ENCODE measurements at places on chromosomes 11 and 22.
A peak's percentile ranks its signal among the peaks of the same experiment; 100 is the strongest.

DNA sequence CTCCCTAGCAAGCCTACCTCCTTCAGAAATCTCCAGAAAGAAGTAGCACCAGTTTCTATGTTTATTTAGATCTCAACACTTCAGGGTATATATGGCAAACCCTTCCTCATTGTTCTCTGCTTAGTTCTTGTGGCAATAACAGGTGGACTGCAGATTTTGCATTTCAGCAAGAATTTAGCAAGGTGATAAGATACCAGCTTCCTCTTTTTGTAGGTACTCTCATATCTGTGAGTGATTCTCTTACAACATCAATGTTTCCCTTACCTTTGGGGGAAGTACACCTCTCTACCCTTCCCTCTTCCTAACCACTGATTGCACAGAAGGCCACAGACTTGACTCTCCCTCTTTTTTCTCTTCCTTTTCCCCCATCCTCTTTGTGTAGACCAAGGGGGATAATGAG, 230.9 kb upstream of the SESN3 start:
- DNase-seq: no peak

- DNase-seq: no peak
These were observed 74.7 kb downstream of the KCNQ1 start for GRCh38 chr11:2519517-2519861.

DNA sequence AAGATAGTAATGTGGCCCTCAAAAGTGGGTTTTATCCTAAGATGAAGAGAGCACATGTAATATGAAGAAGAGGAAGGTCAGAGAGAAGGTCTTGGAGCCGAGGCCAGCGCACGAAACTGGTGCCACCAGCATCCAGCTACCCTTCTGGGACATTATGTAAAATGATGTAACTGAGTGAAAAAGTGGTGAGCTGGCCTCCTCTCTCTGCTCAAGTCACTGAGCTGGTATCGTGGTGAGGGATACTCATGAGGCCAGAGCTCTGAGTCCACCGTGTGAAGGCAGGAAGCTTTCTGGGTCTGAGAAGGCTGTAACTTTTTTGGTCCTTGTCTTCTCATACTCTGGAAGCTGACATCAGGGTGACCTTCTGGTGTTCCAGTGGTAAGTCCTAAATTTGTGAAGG, 25.1 kb downstream of the RNF185 start:
- DNase-seq: no peak

DNA sequence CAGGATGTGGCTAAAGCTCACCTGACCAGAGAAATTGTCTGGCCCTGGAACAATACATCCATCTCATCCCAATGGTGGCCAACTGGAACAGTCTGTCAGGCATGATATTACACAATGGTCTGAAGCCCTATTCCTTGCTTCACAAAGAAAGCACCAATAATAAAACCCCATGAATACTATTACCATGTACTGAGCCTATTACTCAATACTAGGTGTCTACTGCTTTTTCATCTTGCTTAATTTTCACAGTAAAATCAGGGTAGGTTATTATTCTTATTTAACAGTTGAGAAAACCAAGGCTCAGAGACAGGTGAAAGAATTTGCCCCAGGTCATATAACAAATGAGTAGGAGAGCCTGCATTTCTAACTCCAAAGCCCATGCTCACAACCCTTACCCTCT, 68.9 kb upstream of the CAPRIN1 start:
- DNase-seq: no peak

GRCh38 chr22:48729499-48730171, 1098.0 kb downstream of the BRD1 start:
- no peak for DNase-seq

DNA sequence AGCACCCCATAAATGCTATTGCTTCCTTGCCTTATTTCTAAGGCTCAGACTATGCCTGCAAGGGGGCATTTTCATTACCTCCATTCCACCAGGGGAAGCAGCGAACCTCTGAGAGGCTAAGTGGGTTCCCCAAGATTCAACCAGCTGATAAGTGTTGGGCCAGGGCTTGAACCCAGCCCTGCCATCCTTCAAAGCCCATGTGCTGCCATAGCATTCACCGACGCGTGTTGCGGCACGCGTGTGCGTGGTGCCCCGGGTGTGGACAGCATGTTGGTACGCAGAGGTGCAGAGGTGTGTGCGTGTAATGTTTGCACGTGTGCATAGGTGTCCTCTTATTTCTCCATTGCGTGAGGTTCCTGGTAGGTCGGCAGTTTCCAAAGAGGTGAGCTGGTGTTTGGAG, 66.0 kb upstream of the PPARA start:
- no peak for DNase-seq

- DNase-seq: no peak
These were observed 2.5 kb upstream of the SMARCB1 start for GRCh38 chr22:23784215-23784732.

- no peak for DNase-seq
These were observed 24.2 kb upstream of the YAP1 start for GRCh38 chr11:102085864-102086551.

- no peak for DNase-seq
These were observed 15.2 kb downstream of the SHISAL1 start for GRCh38 chr22:44297470-44298061.

DNA sequence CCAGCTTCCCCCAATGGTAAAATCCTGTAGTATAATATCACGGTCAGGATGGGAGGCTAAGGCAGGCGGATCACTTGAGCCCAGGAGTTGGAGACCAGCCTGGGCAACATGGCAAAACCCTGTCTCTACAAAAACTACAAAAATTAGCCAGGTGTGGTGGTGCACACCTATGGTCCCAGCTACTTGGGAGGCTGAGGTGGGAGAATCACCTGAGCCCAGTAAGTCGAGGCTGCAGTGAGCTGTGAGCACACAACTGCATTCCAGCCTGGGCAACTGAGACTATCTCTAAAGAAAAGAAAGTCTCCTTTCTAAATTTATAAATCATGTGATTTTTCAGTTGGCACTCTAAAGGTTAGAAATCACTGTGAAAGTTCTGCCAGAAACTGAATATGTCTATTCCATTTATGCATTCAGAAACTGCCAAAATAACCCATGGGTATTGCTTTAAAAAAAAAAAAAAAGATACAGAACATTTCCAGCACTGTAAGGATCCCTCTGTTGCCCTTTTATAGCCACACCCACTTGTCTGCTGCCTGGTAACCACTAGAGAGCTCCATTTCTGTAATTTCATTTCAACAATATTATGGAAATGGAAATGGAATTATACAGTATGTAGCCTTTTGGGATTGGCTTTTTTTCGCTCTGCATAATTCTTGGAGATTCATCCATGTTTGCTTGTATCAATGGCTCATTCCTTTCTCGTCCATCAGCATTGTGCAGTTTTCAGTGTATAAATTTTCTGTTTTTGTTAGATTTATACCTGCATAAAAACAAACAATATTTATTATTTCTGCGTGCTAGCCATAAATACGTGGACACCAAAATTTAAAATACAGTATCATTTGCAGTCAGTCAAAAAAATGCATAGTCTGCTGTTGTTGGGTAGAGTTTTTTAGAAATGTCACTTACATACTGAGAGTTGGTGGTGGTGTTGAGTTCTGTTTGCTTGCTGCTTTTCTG, 9.4 kb downstream of the CDC45 start:
- DNase-seq: no peak

GRCh38 chr22:27220339-27220738, 563.0 kb downstream of the MIAT start:
- peak; percentile 68 for DNase-seq

GRCh38 chr11:119886667-119887230, 157.7 kb upstream of the NECTIN1 start:
- no peak for DNase-seq

- no peak for DNase-seq
These were observed 12.6 kb upstream of the AHNAK start for GRCh38 chr11:62559204-62559603.

- DNase-seq: no peak
These were observed 18.6 kb downstream of the ASCC2 start for GRCh38 chr22:29819501-29819900.

GRCh38 chr22:43004362-43005035, 10.4 kb downstream of the PACSIN2 start:
- DNase-seq: peak; percentile 36

DNA sequence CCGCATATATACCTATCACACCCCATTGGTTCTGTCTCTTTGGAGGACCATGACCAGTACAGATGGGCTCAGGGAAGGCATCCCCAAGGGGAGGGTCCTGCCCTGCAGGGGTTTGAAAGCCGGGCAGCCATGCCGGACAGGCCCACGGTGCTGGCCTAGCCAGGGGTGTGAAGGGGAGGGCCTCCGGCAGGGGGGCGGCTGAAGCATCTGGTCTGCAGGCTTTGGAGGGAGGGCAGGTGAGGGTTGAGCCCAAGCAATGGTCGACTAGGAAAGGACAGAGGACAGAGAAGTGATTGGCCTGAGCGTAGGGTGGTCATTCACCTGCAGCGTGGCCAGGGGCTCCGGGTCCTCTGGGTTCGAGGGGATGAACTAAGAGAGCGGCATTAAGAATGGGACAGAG, 11.2 kb upstream of the CTSD start:
- no peak for DNase-seq

GRCh38 chr22:43483266-43483665, 71.5 kb downstream of the MPPED1 start:
- no peak for DNase-seq

- no peak for DNase-seq
These were observed 14.2 kb downstream of the ZBTB44 start for GRCh38 chr11:130300567-130300966.

DNA sequence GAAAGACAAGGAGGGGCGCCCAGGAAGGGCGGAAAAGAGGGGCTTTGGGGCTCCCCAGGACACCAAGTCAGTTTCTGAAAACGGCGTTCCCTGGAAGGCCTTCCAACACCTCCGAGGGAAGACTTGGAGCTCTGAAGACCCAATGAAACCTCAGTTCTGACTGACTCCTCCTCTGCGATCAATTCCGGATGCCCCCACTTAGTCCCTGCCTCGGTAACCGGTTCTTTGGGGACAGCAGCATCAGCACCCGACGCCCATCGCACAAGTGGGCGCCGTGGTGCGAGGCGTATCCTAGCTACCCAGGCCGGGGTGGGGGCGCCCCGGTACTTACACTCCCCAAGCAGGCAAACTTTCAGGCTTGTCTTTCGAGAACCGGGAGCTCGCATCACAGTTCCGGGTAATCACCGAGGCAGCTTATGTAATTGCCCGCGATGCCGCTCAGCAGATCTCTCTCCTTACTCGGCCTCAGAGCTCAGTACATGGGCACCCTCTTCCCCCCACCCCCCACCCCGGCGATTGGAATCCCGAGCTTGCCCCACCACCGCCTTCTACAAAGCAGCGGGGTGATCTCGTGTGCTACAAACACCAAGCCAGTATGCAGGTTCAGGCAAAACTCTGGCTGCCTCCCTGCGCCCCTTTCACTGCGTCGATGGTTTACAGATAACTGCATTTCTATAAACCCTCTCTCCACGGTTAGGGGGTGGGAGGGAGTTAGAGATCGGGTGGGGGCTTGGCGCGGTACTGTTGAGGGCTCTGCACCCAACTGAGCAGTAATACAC, 2.0 kb downstream of the TENM4 start:
- no peak for DNase-seq

DNA sequence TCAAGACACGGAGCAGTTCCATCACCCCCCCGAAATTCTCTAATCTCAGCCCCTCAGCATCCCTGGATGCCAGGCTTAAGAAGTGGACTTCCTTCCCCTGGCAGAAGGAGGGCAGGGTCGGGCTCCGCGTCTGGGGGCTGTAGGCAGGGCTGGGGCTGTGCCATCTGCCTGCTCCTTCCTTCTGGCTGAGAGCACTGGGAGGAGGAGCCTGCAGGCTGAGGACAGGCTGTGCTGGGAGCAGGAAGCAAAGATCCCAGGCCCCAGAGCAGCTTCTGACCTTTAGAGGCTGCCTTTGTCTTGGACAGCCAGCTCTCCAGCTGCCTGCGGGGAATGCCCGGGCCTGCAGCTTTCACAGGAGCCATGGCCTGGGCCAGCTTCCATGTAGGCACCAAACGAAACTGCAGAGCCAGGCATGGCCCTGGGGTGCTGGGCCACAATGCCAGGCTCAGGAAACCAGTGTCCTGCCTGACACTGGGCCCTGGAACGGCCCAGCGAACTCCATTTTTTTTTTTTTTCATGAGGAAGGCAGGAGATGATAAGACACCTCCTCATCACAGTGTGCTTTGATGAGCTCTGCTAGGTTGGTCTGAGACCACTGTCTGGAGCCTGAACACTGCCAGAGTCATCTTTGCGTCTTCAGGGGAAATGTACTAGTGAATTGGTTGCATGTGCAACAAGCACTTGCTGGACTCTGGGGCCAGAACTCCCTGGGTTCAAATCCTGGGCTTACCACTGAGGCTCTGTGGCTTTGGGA, 67.9 kb downstream of the MCM5 start:
- DNase-seq: no peak

GRCh38 chr11:125317416-125317815, 152.9 kb downstream of the PKNOX2 start:
- DNase-seq: no peak

DNA sequence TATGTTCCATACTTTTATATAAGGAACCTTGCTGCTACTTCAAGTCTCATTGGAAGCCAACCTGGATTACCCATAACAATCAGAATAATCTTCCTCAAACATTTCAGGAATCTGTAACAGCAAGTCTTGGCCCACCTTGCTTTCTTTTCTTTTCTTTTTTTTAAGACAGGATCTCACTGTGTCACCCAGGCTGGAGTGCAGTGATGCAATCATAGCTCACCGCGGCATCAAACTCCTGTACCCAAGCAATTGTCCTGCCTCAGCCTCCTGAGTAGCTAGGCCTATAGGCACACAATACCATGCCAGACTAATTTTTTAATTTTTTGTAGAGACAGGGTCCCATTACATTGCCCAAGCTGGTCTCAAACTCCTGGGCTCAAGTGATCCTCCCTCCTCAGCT, 29.3 kb upstream of the PRDM10 start:
- no peak for DNase-seq

DNA sequence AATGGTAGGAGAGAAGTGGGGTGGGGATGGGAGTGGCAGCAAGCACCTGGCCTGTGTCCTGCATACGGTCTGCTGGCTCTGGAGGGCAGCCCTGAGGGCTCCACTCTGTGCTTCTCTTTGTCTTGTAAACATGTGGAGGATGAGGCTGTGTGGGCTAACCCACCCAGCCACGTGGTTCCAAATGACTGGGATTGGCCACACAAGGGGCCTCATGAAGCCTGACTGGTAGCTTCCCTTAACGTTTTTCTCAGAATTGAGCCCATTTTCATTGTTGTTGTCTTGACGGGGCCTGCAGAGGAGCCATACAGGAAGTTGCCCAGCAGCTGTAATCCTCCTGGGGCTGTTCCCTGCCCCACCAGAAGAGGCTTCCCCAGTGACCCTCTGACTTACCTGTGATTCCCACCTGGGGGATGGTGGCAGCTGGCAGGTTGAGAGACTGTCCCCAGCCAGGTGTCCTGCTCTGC, 18.0 kb downstream of the DERL3 start:
- DNase-seq: no peak
